ENCODE measurements at places on chromosomes 2 and 18.

DNA sequence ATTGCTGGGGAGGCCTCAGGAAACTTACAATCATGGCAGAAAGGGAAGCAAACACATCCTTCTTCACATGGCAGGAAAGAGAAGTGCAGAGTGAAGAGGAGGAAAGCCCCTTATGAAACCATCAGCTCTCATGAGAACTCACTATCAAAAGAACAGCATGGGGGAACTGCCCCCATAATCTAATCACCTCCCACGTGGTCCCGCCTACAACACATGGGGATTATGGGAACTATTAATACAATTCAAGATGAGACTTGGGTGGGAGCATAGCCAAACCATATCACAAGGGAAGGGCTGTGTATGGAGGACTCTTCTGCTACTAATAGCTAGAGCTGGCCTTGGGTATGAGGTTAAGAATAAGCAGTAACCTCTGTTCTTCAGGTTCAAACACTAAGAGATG, 8.8 kb upstream of the SETBP1 start:
- no peak for DNase-seq

DNA sequence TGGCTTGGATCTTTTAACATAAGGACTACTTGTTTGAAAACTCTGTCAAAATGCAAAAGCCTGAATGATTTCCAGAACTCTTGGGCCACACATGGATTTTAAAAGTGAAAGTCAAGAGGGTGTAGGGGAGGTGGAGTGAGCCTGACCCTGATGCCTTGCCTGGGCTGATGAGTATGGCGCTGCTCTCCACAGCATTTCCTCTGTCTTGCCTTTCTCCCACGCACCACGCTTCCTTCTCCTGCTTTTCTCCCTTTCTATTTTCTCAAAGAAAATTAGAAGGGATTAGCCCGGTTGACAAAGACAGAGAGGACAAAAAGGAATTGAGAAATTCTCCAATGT, 207.0 kb upstream of the CCDC68 start:
- no peak for DNase-seq

DNA sequence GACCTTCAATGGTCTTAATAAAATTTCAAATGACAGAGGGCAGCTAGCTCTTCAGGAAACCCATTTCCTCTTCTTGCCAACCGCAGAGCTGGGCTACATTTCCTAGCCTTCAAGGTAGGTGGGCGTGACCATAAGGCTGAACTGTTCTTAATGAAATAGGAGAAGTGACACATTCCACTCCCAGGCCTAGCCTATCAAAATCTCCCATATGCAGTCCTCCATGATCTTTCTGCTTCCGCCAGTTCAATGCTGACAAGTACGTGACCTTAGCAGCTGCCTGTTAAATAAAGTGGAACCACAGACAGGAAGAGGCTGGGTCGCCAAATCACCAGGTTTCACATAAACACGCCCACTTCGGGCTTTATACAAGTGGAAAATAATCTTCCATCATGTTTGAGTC, 13.2 kb downstream of the SERPINE2 start:
- peak; percentile 78 for DNase-seq

GRCh38 chr2:174086708-174087107, 121.5 kb upstream of the SP3 start:
- DNase-seq: no peak

GRCh38 chr18:52289392-52289791, 50.6 kb upstream of the DCC start:
- no peak for DNase-seq

DNA sequence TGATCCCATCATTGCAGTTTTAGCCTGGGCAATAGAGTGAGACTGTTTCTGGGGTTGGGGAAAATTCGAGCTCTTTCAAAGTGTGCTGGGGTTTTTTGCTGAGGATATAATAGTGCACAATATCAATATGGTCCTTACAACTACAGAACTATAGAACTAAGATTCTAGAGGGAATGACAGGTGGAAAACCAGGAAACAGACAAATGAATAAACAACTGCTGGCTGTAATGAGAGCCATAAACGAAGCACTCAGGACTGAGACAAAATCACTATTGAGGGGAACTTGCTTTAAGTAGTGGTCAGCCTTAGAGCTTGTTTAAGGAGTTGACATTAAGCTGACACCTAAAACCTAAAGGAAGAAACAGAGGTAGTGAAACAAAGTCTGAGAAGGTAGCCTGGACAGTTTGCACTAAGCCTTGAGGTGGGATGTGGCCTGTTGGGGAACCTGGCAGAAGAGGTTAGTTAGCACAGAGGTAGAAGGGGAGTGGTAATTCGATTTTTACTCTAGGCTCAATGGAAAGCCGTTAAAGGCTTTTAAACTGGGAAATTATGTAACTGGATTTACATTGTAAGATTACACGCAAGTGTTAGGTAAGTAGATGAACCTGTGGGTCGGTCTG, 33.8 kb downstream of the LCLAT1 start:
- no peak for DNase-seq

DNA sequence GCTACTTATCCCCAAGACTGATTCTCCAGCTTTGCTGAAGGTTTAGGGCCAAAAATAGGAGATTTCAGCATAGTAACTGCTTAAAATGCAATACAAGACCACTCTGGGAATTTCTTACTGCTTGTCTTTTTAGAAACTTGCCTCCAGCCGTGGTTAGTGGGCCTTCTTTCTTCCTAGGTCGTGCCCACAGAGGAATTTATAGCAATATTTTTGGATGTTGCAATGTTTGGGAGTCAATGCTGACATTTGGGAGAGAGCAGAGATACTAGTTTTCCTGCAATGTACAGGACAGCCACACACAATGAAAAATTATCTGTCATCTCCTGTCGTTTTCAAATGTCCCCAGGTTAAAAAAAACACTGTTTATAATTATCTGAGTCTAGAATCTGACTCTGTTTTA, 25.6 kb upstream of the CERS6 start:
- no peak for DNase-seq

GRCh38 chr2:171228826-171229225, 68.1 kb upstream of the TLK1 start:
- DNase-seq: no peak

DNA sequence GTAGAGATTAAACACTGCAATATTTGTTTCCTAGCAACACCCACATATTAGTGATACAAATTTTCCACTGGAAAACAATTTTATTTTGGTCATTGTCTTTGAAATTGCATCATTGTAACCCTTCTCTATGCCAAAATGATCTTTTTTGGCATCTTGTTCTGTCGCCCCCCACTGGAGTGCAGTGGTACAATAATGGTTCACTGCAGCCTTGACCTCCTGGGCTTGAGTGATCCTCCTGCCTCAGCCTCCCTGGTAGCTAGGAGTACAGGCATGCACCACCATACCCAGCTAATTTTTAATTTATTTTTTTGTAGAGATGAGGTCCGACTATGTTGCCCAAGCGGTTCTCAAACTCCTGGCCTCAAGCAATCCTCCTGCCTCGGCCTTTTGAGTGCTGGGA, 117.4 kb downstream of the PIK3C3 start:
- DNase-seq: no peak

DNA sequence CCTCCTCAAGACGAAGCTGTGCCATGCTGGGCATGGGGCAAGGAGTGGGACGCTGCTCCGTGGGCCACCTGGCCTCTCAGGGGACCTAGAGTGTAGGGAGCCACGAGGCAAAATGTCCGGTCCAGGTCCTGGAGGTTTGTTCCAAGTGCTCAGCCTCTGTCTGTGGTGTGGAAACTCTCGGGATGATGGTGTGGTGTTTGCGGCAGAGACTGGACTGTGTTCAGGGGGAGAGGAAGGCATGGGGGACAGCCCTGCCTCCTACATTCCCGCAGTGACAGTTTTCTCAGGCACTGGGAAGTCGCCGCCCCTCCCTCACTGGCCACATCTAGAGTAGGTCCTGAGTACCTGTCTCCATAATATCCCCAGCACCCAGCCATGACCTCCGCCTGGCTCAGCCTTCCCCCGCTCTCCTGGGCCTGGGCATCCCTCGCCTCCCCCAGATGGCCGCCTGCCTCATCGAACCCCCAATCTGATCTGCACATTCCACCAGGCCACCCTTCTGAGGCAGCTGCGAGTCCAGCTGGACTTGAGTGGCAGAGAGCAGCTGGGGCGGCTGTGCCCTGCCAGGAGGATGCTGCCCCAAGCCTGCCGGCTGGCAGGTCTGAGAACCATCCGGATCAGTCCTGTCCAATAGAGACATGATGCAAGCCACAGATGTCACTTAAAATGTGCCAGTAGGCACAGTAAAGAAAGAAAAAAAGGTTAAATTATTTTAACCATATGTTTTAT, 6.2 kb downstream of the KCNIP3 start:
- DNase-seq: no peak

GRCh38 chr2:136068581-136069227, 49.2 kb downstream of the CXCR4 start:
- DNase-seq: no peak

GRCh38 chr2:207041279-207041678, 102.0 kb downstream of the CPO start:
- no peak for DNase-seq

- no peak for DNase-seq
Measured at GRCh38 chr18:46676182-46676835, 19.3 kb upstream of the LOXHD1 start.

DNA sequence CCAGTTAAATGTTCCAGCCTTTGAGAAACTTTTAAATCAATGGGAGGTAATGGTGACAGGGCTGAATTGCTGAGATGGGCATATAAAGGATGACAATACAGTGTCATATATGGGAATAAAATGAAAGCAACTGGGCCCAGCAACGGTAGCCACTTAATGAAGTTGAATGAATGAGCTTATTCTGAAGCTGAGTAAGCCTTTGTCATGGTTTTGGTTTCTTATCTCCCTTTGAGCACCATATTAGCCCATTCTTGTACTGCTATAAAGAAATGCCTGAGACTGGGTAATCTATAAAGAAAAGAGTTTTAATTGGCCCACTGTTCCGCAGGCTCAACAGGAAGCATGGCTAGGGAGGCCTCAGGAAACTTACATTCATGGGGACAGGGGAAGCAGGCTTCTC, 3.5 kb upstream of the THUMPD2 start:
- no peak for DNase-seq

DNA sequence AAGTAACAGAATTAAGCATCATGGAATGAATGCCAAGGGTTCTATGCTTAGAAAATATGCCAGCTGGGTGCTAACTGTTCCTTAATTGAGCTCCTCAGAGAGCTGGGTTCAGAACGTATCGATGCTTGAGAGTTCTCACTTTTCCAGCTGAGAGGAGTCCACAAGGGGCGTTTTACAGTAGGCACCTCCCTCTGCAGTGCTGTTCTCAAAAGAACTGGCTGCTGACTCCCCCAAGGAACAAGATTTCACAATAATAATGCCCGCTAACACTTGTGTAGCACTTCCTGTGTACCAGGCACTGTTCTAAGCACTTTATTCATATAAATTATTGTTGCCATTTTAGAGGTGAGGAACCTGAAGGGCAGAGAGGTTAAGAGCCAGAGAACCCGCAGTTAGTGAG, 18.1 kb upstream of the TMEM237 start:
- DNase-seq: no peak

DNA sequence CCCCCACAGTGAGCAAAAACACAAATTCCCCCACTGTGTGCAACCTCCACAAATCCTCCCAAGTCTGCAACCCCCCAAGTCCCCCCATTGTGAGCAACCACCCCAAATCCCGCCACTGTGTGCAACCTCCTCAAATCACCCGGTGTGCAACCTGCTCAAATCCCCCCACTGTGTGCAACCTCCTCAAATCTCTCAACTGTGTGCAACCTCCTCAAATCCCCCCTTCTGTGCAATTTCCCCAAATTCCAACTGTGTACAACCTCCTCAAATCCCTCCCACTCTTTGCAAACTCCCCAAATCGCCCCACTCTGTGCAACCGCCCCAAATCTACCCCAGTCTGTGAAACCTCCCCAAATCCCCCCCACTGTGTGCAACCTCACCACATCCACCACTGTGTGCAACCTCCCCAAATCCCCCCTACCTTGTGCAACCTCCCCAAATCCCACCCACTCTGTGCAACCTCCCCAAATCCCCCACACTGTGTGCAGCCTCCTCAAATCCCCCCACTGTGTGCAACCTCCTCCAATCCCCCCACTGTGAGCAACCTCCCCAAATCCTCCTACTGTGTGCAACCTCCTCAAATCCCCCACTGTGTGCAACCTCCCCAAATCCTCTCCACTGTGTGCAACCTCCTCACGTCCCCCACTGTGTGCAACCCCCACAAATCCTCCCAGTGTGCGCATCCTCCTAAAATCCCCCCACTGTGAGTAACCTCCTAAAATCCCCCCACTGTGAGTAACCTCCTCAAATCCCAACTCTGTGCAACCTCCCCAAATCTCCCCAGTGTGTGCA, 115.2 kb downstream of the TPO start:
- DNase-seq: no peak

DNA sequence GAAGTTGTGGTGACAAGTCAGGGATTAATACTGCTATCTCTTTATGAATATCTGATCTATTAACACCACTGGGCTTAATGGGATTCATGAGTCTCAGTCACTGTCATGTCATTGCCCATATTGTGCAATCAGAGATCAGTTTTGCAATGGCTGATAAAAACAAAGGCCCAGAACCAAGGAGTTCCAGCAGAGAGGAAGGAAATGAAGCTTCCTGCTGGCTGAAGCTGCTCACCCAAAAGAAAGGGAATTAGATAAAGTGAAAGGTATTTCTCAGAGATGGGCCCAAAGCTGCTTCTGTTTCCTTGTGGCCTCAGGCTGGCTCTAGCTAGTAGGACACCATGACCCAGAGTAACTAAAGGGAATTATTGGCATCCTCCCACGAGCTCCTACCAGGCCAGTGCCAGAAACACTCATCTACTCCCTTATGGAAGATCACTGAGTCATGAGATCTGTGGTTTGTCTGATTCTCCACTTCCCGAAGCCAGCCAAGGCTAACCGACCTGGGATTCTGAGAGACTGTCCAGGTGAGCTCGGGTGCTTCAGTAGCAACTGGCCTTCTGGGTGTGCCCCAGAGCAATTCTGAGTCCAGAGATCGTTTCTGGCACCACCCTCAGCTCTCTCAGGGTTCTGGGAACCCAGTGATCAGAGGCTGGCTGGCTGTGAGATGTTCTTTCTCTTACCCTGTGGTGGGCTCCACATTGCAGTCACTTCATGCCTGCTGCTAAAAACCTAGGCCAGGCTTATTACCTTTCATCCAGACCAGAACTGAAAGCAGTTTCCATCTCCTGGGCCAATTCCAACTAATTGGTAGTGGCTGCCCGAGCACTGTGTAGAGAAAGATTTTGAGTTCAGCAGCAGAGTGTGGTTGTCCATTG, 129.5 kb upstream of the PELI1 start:
- no peak for DNase-seq

DNA sequence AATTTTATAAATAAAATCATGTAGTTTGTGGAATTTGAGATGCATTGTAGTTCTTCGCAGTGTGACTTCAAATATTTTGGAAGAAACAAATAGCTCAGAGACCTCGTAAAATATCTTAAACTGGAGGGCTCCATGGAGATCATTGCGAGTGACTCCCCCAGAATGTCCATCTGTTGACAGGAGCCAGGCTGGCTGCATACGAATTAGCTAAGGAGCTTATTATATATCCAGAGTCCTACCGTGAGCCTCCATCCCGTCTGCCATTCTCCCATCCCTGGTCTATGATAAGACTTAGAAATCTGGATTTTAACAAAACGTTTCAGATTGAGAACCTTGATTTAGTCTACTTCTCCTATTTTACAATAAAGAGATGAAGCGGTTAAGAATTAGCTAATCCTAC, 80.2 kb downstream of the MSH2 start:
- DNase-seq: no peak
